ENCODE measurements at places on chromosomes 1 and 21.

- DNase-seq = no peak
Measured at GRCh38 chr21:46154955-46155513, 345 bp downstream of the FTCD start.

- no peak for DNase-seq
Measured at GRCh38 chr1:56286956-56287355, 292.4 kb downstream of the PLPP3 start.

GRCh38 chr1:204126956-204127355 is 24.9 kb downstream of the ETNK2 start:
- no peak for DNase-seq

DNA sequence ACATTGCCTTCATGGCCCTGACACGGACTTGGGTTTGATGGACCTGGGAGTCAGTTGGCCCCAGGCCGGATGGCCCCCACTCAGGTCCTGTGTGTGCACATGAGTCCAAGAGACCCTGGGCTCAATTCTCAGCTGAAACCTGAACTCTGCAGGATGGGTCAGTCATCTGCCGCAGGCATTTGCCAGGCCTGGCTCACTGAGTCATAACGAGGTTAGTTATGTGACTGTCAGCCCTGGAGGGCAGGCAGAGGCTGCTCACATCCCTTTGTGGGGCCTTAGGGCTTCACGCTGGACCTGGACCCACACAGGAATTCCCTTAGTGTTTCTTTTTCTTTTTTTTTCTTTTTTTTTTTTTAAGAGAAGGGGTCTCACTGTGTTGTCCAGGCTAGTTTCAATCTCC is 46.5 kb downstream of the PSMG1 start:
- DNase-seq = peak; percentile 89

GRCh38 chr1:179808503-179808902 is 65.4 kb downstream of the FAM163A start:
- peak; percentile 33 for DNase-seq

Measured in RPMI7951 (cell line).